BJ (cell line): ENCODE measurements at places on chromosomes 7 and 10.

GRCh38 chr10:28627102-28627501 is 50.2 kb upstream of the BAMBI start:
- DNase-seq: no peak

DNA sequence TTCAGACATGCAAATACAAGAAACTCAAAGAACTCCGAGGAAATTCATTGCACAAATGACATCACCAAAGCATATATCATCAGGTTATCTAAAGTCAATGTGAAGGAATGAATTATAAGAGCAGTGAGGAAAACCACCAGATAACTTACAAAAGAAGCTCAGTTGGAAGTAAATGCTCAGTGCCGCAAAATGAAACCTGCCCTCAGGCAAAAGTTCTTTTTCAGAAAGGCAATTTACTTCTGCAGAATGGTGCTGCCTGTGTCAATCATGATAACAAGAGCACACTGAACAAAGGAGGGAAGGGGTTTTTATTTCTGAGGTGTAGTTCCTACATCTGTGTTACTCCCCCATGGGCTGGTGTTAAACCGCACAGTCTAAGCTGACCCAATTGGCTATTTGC is 550.6 kb upstream of the SEMA3D start:
- no peak for DNase-seq

GRCh38 chr10:133324198-133324792 is 12.4 kb downstream of the CALY start:
- no peak for DNase-seq

DNA sequence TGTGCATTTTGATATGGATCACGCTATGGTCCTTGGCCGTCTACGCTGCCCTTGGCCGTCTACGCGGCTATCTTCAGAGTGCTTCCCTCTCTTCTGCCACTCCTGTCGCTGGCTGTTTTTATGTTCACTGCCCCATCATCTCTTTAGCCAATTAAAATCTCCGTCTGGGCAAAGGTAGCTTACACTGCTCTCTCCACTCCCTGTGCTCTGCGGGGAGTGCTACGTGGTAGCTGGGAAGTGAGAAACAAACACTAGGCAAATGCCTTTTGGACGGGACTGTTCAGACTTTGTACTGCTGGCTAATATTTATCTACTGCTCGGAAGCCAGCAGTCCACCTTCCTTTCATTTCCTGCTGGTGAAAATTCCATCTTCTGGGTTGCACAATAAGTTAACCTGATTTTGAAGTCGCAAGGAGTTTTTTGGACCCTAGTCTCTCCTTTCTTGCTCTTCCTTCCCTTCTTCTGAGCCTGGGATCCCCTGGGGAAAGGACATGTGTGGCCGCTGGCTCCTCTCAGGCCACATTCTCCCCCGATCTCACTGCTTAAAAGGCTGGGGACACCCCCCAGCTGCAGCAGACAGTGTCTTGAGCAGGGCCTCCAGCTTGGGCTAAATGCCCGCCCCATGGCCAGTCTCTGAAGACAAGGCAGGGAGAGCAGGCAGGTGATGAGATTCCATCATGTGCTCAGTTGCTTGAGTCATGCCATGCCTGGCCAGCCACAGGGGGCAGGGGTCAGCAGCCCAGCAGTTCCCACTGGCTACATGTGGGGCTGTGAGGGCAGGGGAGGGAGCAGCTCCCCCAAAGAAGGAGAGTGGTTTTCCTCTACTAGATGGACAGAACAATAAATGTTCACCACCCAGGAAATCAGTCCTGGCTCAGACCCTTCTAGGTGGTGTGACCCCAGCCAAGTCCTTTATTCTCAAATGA is 25.5 kb upstream of the RBM33 start:
- no peak for DNase-seq

DNA sequence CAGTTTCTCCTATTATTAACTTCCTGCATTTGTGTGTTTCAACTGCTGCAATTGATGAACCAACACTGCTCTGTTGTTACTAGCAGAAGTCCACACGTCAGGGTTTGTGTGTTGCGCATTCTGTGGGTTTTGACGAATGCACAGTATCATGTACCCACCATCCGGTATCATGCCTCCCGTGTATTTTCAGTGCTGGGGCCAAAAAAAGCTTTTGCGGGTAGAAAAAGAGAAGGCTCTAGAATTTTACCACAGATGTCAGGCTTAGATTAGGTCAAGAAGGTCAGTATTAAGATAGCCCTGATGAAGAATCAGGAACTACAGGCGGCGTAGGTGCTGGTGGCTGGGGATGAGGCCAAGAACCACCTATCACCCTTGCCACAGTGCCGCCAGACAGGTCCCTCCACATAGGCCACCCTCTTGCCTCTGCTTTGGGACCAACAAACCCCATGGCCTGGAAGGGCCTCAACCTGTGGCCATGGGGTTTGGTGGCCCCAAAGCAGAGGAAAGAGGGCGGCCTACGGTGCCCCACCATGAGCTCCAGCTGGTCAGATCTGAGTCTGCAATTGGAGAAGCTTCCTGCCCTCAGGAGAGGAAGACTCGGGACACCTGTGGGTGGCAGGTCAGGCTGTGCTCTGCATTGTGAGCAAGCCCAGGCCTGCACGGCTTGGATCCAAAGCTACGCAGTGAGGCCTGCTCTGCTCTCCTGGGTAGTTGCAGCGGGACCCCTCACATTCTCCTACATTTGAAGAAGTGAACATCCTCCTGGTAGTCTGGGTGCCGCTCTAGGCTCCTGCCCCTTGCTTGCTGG is 71.9 kb downstream of the MKI67 start:
- no peak for DNase-seq

DNA sequence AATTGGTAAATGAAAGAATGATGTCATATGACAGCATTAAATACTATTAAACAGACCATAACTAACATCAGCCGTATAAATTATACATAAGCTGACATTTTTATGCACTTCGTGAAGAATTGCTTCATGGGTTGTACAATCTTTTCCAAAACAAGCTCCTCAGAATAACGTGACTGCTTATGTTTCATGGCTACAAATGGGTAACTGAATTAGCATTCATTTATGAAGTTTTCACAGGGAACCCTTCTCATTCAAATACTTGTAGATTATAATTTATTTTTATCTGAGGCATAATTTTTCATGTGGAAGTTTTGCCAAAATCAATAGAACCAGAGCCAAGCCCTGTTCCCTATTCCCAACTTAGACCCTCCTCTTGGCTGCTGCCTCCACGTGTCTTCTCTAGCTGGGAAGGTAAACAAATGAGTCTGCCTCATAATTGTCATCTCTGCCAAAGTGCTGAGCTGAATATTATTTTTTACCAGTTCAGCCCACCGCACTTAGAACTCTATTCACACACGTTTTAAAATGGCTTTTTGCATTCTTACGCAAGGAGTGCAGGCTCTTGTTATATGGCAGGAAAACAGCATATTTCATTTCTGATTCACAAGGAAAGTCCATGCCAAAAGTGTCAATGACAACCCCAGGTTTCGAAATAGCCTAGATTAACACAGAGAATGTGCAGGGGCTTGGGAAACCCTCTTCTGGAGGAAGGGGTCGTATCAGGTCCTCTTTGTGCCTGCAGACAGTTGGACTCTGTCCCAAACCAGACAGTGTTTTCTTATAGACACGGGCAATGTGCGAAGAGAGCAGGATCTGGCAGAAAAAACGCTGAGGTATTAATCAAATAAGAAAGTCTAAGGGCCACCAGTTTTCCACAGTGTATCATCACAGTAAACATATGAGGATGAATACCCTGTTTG is 370.7 kb upstream of the MGMT start:
- no peak for DNase-seq

DNA sequence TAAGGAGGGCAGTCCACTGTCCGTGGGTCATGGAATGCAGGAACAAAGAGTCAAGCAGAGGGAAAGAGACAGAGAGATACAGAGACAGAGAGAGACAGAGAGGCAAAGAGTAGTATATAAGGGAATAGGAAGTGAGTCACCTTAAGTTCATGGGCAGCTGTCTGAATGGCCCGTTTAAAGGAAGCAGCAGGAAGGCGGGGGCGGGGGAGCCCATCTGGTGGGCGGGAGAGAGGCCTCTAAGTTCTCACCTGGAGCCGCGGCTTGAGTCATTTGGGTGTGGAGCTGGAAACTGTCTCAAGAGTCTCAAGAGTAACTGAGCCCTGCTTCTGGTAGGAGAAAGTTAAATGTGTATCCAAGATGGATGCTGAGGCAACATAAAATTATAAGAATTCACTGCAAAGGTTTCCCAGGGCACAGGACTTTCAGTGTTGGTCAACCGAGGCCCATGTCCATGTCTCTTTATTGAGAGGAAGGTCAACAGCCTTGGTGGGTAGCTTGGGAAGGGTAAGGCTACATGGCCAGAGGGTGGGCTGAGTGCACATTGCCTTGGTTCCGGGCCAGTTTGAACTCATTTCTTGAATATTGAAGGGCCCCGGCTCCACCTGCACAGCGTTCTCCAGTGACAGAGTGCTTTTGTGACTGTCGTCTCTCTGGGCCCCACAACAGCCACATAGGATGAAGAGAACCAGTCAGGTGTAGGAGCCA is 85.5 kb upstream of the CACUL1 start:
- DNase-seq: no peak

GRCh38 chr10:120431251-120431651 is 25.8 kb upstream of the PLPP4 start:
- DNase-seq: no peak

DNA sequence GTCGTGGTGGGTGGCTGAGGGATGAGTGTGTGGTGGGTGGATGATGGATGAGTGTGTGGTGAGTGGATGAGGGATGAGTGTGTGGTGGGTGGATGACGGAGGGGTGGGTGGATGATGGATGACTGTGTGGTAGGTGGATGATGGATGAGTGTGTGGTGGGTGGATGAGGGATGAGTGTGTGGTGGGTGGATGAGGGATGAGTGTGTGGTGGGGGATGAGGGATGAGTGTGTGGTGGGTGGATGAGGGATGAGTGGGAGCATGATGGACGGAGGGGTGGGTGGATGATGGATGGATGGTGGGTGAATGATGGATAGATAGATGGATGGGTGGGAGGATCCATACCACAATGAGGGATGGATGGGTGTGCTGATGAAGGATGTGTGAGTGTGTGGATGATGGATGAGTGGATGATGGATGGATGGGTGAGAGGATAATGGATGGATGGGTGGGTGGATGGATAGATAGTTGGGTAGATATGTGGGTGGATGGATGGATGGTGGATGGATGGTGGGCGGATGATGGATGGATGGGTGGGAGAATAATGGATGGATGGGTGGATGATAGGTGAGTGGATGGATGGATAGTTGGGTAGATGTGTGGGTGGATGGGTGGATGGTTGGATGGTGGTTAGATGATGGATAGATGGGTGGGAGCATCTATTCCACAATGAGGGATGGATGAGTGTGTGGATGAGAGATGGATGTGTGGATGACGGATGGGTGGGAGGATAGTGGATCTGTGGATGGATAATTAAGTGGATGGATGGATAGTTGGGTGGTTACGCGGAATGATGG is 266.8 kb downstream of the CELF2 start:
- DNase-seq: no peak

GRCh38 chr10:79242620-79243152 is 104.6 kb upstream of the PPIF start:
- DNase-seq: no peak

- no peak for DNase-seq
Measured at GRCh38 chr7:151661587-151661986, 141.9 kb upstream of the RHEB start.

- DNase-seq: no peak
Measured at GRCh38 chr7:45985902-45986301, 64.8 kb upstream of the IGFBP3 start.
